Activated CD4-positive, alpha-beta memory T cell treated with anti-CD3 and anti-CD28 coated beads, Interleukin-2, amount 10 ng/mL, durations not matched to agents 7 days and 5 days (primary cell): ENCODE measurements at places on chromosomes 12 and 14. TPM values are rescaled to one million over a fixed set of nuclear protein-coding genes. Genes with fewer than 3 reads are reported as not detected.

DNA sequence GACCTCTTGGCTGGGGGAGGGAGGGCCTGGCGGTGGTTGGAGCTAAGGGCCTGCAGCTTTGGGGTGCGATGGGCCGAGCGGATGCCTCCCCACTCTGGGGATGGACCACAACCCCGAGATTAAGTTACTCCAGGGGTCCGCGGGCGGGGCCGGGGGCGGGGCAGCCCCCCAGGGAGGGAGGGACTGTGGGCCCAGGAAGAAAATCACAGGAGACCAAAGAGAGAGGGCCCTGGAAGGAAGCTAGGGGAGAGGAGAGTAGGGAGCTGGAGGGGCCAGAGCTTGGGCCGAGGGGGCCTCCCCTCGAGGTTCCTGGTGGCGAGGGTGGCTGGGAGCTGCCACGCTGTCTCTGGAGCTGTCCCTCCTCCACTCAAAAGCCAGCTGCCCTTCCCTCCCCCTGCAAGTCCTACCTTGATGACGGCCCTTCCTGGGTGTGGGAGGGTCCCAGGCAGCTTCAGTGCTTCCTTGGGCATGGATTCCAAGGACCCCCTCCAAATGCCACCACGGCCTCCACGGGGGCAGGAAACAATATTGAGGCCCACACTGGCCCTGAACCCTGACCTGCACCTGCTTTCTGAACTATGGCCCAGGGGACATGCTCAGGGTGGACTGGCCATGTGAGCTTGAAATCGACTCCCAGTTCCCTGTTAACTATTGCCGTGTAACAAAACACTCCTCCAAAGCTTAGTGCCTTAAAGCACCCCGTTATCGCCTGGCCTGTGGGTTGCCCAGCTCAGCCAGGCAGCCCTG is 610 bp upstream of the NUDT14 start:
- no peak for DNase-seq

DNA sequence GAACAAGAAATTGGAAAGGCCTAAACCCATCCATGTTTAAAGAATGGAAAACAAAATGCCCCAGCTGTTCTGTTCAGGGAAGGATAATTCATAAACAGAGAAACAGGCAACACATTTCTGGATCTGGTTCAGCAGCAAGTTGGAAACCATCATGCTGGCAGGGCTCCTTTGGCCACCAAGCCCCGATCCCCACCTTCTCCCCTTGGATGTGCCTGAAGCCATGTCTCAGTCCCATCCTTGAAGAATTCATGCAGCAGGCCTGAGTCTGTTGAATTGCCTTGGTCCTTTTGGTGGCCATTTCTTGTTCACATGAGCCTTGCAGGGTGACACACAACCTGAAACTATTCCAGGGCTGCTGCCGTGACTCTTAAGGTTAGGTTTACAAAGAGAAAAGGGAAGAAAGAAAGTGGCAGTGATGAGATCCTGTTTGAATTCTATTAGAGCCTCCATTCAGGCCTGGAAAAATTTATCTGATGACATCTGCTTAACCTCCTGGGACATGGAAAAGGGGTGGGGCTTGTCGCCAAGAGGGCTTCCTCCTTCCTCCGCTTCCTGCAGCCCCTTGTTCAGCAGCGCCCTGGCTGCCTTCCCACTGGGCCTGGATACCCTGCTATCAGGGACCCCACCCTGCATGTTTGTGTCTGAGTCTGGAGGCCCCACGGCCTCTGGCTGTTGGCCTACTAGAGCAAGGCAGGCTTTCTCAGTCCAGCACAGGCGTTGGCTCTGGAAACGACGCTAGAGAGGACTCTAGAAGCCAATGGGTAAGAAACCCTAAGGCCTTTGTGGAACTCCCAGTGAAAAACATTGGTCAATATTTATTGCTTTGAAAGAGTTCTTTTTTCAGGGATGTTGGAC is 341.9 kb downstream of the C12orf75 start:
- no peak for DNase-seq

DNA sequence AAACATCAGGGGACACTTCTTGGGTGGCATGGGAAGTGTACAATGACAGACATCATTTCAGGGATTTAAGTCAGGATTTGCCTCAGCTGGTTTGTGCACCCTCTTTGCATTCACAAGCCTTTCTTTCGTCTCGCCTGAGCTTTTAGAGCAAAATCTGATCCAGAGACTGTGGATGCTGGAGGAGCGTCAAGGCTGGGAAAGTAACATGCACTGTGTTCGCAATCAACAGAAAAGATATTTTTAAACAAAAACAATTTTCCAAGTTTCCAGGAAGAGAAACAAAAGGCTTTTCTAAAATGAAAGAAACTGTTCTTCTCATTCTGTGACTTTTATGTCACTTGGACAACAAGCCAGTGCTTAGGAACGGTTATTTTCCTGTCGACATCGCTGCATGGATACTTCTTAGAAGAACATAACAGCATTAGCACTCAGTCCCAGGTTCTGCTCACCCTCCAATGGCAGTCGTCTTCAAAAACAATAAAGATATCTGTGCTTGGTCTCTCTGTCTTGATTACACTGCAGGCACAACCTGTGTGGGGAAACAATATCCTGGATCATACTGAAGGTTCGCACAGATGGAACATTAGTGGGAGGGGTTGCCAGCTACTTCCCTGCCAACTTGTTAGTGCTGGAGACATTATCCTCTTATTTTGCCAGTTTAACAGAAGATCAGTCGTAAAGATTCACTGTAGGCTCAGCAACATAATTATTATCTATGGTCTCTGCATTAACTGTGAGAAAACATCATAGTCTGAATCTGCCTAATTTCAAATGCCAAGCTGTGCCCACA is 403.3 kb upstream of the ATP2B1 start:
- no peak for DNase-seq

Gene ATL1
- total RNA-seq = 1.2 TPM

Gene AMDHD1
- 0.93 TPM for total RNA-seq

Gene GOLGA5
- 22.2 TPM for total RNA-seq
